IPS DF 19.7 (cell line): ENCODE measurements at places on chromosomes 1 and 21.

- no peak for DNase-seq
Measured at GRCh38 chr1:20109223-20109856, 10.0 kb downstream of the PLA2G2D start.

- DNase-seq = no peak
Measured at GRCh38 chr1:177585302-177586220, 384.3 kb downstream of the SEC16B start.

GRCh38 chr1:32404946-32405345 is 10.7 kb upstream of the BSDC1 start:
- no peak for DNase-seq

- no peak for DNase-seq
Measured at GRCh38 chr1:17458794-17459193, 19.3 kb upstream of the RCC2 start.

DNA sequence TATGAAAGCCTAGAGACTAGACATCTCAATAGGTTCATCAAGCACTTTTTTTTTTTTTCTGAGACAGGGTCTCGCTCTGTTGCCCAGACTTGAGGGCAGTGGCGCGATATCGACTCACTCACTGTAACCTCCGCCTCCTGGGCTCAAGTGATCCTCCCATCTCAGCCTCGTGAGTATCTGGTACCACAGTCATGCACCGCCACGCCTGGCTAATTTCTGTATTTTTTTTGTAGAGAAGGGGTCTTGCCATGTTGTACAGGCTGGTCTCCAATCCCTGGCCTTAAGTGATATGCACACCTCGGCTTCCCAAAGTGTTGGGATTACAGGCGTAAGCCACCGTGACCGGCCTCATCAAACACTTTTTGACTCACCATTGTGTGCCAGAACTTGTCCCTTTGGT is 613 bp upstream of the GPATCH4 start:
- DNase-seq = no peak

GRCh38 chr1:97660431-97661105 is 260.3 kb downstream of the DPYD start:
- DNase-seq = no peak

DNA sequence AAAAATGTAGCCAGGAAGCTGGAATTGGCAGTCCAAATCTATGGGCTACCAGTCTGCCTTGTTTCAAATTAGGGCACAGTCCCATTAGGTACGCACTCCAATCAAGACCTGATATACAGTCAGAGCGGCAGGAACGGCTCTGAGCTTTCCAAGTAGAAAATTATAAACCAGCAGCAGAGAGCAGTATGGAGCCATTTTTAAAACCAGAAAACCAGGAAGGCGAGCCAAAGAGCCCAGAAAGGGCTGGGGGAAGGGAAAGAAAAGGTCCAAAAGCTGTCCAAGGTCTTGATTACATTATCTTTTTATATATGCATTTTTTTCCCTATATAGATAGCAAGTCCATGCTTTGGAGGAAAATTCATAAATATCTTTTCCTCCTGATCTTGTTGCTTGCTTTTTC is 719.0 kb downstream of the RWDD3 start:
- peak; percentile 12 for DNase-seq

- no peak for DNase-seq
Measured at GRCh38 chr21:29418813-29419212, 120.1 kb downstream of the BACH1 start.

- no peak for DNase-seq
Measured at GRCh38 chr1:243364330-243364729, 108.5 kb downstream of the SDCCAG8 start.

GRCh38 chr1:74686928-74687327 is 13.3 kb upstream of the ERICH3 start:
- DNase-seq = no peak

- DNase-seq = no peak
Measured at GRCh38 chr1:246008363-246008831, 498.7 kb downstream of the SMYD3 start.

DNA sequence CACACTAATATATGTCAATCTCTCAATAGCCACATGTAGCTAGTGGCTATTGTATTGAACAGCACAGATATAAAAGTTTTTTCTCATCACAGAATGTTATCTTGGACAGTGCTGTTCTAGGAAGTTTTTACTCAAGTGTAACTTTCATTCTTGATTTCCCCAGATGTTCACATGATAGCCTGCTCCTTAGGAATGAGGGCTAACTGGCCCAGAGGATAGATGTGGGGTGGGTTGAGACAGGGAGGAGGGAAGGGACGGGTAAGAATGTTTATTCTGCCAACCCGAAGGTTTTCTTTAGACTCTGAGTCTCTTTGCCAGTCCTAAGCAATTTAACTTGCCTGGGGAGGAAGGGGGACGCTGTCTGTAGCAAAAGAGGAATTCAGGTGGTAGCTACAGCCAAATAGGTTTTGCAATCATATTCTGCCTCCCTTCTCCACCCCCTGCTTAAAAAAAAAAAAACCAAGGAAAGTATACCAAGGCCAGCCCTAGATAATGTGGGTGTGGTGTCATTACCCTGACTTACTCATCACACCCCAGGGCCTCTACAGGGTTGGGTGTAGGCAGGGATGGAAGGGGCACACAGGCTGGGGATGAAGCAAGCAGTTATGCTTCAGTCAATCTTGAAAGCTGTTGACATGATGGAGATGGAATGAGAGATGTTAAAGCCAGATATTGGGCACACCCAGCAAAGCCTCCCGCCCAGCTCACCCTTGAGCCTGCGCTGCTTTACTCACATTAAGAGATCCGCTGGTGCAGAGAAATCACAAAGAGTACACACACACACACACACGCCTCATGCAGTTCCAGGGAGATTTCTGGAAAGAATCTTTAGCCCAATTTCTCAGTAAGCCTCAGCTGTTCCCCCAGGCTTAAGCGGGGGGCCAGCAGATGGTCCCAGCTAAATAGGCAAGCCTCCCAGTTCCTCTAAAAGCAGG is 59.9 kb downstream of the PLXNA2 start:
- DNase-seq = no peak

DNA sequence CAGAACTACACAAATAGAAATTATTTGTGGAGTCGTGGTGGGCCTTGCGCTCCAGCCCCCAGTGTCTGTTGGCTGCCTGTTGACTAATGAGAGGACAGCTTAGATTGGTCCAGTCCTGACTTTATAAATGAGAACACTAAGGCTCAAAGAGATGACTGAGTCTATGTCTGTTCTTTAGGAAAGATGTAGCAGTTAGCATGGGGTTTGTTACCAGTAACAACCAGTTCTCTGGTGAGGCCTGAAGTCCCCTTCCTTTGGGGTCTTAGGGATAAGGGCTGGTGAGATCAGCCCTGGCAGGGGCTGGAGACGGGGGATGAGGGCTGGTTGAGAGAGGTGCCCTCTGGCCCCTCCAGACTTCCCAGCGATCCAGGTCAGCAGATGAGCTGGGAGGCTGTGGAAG is 9.1 kb downstream of the TOR3A start:
- DNase-seq = no peak
